ENCODE measurements at places on chromosomes 16 and 17. TPM values are rescaled to one million over a fixed set of nuclear protein-coding genes. Genes with fewer than 3 reads are reported as not detected.

- DNase-seq: no peak
Observed at GRCh38 chr16:56370185-56370874, 55.0 kb downstream of the AMFR start.

GRCh38 chr17:13350466-13350865, 251.3 kb downstream of the HS3ST3A1 start:
- DNase-seq: no peak

DNA sequence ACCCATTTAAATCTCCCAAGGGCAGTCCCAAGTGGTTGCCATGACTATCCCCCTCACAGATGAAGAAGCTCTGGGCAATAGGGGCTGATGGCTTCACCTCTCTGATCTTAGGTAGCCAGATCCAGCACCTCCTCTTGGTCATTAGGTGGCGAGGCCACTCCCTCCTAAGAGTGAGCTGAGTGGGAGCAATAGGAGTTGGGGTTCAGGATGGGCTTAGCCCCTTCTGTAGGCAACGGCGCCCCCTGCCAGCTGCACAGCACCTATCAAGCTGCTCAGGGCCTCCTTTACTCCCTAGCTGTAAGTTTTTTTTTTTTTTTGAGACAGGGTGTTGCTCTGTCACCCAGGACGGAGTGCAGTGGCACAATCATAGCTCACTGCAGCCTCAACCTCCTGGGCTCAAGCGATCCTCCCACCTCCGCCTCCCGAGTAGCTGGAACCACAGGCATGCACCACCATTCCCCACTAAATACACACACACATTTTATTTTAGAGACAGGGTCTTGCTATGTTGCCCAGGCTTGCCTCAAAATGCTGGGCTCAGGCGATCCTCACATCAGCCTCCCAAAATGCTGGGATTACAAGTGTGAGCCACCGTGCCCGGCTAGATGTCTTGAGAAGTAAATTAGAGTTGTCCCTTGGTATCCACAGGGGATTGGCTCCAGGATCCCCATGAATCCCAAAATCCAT, 3.5 kb upstream of the RRAD start:
- DNase-seq: no peak

DNA sequence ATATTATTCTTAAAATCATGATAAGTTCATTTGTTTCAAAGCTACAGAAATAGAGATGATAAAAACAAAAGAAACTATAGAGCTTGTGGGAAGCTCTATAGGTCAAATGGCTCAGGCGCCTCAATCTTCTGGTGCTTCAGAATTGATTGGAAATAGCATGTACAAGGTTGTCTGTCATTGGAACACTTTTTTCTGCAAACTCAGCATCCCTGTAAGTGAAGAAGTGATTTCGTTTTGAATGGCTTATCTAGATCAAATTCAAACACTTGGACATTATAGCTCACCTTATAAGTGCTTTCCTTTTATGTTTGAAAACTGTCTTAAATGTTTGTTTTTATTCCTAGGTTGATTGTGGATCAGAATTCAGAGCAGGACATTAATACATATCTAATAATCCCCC, 103.7 kb downstream of the SKAP1 start:
- DNase-seq: no peak

GRCh38 chr17:59260722-59261121, 40.4 kb downstream of the GDPD1 start:
- no peak for DNase-seq

- no peak for DNase-seq
Observed at GRCh38 chr17:3924512-3925350, 8.5 kb upstream of the P2RX1 start.

- no peak for DNase-seq
Observed at GRCh38 chr16:56355221-56355620, 70.1 kb downstream of the AMFR start.

DNA sequence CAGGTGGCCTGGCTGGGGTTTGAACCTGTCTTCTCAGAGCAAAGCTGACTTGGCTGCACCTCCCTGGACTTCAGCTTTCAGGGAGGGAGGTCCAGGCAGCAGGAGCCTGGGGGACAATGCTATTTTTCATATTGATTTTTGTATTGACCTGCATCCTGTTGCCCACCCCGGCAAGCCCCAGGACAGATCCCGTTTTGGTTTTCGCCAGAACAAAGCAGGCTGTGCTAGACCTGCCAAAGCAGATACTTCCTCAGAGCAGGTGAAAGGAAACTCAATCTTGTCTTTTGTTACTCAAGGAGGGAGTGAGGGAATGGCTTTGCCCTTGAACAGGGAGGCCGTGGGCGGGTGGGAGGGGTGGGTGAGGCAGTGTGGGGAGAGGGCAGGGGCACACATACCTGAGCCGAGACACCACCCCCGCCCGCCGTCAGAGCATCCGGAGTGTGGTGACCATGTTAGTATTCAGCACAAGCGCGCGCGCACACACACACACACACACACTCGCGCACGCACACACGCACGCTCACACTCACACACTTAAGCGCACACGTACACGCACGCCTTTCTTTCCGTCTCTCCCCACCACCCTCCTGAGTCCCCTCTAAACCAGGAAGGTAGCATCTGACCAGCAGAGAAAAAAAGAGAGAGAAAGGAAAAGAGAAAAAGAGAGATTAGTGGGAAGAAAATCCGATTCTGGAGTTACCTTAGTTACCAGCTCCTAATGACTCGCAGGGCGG, 59.5 kb downstream of the RAI1 start:
- no peak for DNase-seq

DNA sequence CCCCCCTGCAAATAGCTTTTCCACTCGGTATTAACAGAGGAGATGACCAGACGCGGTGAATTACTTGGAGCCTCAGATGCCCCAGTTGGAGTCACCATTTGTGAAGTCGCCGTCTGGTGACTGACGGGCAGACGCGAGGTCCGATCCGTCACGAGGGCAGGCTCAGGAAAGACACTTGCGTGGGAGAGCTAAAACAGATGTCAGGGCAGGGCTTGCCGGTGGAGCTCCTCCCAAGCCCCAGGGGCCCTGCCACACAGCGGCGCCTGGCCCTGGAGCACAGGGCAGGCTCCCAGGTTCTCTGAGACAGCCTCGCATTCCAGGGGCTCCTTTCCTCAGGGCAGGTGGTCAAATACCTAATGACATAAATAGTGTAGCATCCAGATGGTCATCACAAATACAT, 348.3 kb downstream of the C16orf95 start:
- no peak for DNase-seq

Gene CHRNE
- polyA plus RNA-seq: 1.3 TPM

Gene GPR139
- not detected for polyA plus RNA-seq

Gene HSD3B7
- 10.3 TPM for polyA plus RNA-seq

Gene CSHL1
- not detected for polyA plus RNA-seq
